ENCODE measurements at places on chromosomes 12 and 14.

GRCh38 chr14:63474111-63474510 lies 69.1 kb downstream of the PPP2R5E start:
- no peak for DNase-seq

DNA sequence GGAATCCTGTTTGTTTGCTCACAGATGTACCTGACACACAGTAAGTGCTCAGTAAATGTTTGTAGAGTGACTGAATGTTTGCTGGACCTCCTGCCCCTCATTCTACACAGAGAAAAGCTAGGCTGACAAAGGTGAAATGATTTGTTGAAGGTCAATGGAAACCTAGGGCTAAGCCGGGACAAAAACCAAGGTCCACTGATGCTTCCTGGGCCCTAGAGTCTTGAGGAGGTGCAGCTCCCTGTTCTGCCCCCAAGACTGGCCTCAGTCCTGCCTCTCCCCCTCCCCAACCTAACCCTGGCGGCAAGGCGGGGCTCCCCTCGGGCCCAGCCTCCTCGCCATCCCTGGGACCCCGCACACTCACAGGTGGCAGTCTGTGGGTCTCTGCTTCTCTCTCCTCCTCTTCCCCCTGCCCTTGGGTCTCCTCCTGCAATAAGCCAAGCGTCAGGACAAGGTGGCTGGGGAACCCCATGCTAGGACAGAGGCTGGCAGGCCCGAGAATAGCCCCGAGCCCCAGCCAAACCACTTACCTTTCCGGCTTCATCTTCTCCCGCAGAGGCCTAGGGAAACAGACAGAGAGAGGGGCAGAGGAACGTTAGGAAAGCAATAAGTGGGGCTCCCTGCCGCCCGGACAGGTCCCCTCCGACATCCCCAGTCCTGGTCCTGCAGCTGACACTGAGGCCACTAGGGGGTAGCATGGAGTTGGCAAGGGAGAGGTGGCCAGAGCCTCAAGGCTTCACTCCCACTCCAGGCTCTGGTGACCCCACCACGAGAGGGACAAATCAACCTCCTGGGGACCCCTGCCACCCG lies 9.3 kb downstream of the PGF start:
- peak; percentile 90 for DNase-seq

DNA sequence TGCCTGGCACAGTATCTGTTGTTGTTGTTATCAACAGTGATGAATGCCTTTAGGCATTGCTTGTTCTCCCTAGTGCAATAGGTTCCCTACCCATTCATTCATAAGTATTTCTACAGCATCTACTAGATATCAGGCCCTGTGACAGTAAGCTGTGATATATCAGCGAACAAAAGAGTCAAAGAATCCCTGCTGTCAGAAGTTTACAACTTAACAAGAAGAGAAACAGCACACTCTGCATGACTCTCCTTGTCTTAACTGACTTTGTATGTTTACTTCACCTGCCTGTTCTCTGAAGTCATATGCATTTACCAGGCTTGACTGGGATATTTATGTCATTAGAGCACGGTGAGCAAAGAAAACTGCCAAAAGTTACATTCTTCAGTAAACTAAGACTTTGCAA lies 452.2 kb upstream of the RPL10L start:
- no peak for DNase-seq

DNA sequence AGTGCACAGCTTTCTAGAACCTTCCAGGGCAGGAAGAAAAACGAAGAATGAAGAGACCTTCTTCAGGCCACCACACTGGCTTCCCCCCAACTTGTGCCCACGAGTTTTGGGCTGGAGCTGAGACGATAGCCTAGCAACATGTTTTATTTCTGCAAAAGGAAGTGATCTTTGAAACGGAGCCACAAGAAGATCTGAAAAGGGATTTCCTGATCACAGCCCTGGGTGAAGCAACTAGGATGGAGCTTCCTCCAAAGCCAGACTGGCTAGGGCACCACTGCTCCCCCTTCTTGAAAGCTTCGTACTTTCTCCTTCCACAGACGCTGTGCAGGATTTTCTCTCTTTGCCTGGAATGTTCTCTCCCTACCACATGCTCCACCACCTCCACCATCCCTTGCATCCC lies 418.3 kb downstream of the MED13L start:
- no peak for DNase-seq

DNA sequence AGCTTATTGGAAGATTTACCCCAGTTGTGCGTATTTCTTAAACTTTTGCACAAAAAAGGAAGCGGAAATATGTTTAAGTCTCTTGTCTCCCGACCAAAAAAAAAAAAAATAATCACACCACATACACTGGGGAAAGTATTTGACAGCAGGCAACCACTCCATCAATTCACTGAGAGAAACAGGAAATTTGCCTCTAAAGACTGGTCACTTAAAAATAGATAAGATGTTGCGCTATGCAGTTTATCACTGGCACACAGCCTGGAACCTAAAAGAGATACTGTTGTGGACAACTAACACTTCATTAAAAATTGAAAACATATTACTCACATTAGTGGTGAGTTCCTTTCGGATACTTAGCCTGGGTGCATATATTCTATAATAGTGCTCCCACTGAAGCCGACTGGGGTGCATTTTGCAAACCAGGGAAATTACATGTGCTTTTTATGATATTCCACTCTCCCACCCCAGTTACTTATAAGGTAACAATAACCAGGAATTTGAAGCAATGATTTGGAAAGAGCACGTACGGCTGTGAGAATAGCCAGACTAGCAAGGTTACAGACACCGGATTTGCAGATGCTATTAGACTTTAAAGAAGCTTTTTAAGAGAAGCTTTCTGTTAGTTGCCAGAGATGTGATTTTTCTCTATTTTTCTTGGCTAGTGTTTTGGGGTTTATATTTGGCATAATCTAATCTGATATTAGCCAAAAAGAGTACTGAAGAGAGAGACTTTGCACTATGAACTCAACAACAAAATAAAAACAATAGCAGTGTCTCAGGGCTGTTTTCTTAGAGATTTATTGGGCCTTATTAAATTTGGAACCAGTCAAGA lies 311.5 kb downstream of the NOVA1 start:
- no peak for DNase-seq

DNA sequence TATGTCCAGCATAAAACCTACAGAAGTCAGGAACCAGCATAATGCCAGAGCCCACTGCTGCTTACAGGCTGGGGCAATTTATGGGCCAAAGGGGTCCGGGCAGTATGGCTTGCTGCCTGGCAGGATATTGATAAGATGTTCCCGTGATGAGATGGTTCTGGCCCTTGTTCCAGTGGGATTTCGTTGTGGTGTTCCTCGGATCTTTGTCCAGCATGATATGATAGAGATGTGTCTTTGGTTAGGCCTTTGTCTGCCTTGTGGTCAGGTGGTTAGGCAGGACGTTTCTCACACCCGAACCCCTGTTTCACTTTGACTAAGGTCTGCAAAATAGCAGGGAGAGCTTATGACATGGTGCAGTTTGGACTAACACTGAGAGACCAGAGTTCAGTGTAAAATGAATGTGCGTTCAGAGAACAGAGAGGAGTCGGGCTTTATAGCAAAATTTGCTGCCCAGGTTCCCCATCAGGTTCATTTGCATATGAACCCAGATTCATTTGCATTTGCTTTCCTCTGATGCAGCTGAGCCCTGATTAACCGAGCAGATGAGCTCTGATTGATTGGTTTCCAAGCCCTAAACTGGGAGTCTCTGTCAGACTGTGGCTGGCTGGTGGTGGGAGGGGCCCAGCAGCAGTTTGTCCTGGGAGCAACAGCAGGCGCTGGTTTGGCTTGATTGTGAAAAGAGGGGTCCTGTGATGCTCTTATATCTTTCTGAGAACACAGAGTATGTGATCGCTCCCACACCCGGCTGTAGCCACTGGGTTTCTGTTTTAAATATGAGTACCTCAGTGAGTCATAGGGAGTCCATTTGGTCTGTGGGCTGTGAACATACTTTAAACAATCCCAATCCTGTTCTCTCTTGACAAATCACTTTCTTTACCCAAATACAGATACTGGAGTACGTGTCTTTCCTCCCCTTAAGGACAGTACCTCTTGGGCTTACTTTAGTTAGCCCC lies 156.3 kb upstream of the PZP start:
- DNase-seq = peak; percentile 71

GRCh38 chr12:26809611-26810285 lies 23.2 kb downstream of the ITPR2 start:
- no peak for DNase-seq

DNA sequence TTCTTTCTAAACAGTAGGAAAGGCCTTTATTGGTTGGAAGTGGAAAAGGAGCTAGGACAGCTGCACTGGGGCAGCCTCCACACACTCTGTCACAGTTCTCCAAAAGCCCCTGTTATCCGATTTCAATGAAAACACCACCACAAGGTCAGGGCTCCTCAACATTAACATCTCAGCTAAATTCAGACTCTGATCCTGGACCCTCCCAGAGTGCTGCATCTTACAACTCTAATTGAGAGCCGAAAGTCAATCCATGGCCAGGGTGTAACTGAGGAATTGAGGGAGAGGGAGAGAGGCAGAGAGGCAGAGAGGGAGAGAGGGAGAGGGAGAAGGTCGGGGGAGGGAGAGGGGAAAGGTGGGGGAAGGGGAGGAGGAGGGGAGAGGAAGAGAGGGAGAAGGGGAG lies 32.1 kb downstream of the DICER1 start:
- no peak for DNase-seq

DNA sequence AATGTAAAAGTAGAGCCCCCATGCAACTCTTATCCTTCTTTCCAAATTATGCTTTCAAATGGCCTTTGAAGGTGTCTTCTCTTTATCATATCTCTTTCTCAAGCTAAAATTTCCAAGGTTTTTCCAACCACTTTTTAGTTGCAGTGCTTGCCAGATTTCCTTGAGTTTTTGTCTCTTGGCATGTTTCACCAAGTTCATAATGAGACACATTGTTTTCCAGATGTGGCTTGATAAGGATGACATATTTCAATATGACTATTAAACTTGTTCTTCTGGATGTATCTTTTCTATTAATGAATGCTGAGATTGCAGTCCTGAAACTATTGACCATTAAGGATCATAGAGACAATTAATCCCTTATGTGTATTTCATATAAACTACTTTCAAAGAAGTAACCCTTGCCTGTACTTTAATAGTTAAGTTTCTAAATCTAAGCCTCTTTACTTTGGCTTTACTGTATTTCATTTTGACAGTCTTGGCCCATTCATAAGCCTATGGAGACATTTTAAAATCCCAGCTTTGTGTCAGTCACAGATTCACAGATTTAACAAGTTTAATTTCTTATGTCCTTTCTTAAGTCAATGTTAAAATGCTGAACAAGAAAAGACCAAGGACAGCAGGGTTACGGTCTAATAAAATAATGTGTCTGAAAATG lies 151.5 kb downstream of the LRFN5 start:
- DNase-seq = no peak

DNA sequence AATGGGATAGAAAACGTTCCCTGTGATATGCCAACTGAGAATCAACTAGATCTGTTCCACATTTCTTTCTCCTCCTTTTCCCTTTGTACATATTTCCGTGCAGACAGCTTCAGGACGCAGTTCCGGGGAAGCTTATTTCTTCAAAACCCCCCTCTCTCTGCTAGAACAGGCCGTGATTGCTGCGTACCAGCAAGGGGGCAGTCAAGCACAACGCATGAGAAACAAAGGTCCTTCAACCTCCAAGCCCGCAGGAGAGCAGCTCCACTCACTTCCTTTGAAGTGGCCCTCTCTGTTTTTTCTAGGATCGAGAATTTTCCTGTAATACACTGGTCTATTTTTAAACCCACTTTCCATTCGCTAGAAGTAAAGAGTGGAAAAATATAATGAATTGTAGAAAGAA lies 80.8 kb downstream of the ZNF664 start:
- DNase-seq = peak; percentile 45

GRCh38 chr12:104282109-104282508 lies 21.4 kb upstream of the EID3 start:
- DNase-seq = no peak

DNA sequence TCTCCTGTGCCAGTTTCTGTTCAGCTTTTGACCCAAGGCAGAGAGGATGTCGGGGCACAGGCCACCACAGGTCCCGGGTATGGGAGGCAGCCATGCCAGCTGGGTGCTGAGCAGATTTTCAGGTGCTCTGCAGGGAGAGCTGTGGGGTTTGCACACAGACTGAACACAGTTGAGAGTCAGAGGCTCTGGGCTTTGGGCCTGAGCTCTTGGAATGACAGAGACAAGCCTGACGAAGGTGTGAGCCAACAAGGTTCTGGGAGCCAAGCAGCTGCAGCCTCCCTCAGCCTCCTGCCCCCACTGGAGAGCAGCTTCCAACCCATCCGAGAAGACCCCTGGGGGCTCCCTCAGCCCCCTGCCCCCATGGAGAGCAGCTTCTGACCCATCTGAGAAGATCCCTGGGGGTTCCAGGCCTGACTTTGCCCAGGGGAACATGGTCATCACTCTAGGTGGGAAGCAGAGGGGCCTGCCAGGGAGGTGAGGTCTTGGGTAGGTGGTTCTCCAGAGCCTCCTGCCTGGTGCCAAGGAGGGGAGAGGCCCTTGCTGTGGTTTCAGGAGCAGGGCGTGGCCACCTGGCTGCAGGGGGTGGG lies 13.8 kb downstream of the FBRSL1 start:
- DNase-seq = no peak

DNA sequence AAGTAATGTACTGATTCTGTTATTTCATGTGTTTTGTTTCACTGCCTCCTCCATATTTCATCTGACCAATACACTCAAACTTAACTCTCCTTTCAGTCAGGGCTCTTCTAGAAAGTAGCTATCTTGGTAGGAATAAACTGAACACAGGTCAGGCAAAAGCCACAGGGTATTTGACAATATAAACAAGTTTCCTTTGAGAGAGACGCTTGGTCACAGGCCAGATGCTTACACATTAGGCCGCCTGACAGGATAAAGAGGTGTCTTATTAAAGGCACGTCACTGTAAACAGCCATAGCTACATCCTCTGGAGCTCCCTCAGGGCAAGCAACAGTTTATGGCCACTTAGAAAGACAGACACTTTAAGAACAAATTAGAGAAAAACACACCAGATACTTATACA lies 607.5 kb downstream of the SLC6A15 start:
- no peak for DNase-seq

DNA sequence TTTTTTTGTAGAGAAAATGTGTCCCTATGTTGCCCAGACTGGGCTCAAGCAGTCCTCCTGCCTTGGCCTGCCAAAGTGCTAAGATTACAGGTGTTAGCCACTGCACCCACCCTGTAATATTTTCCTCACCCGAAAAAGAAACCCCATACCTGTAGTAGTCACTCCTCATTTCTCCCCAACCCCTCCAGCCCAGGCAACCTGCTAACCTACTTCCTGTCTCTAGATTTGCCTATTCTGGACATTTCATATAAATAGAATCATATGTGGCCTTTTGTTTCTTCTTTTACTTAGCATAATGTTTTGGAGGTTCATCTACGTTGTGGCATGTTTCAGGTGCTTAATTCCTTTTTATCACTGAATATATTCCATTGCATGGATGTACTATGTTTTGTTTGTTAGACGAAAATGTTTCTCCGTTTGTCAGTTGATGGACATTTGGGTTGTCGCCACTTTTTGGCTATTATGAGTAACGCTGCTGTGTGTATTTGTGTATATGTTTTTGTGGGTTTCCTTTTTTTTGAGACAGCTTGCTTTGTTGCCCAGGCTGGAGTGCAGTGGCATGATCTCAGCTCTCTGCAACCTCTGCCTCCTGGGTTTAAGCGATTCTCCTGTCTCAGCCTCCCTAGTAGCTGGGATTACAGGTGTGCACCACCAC lies 6.2 kb downstream of the ANKRD13A start:
- DNase-seq = no peak

GRCh38 chr12:23887055-23887835 lies 62.2 kb downstream of the SOX5 start:
- DNase-seq = no peak
